AG09319 (cell line): ENCODE measurements at places on chromosomes 13 and 19.

- no peak for DNase-seq
Observed at GRCh38 chr13:78020861-78021260, 102.2 kb upstream of the EDNRB start.

- DNase-seq = no peak
Observed at GRCh38 chr19:45820413-45821102, 5.5 kb upstream of the RSPH6A start.

GRCh38 chr13:92473765-92474475 lies 752.7 kb upstream of the GPC6 start:
- no peak for DNase-seq

GRCh38 chr13:60944016-60944415 lies 471.6 kb downstream of the PCDH20 start:
- no peak for DNase-seq

- no peak for DNase-seq
Observed at GRCh38 chr13:101661839-101662238, 209.4 kb downstream of the ITGBL1 start.

DNA sequence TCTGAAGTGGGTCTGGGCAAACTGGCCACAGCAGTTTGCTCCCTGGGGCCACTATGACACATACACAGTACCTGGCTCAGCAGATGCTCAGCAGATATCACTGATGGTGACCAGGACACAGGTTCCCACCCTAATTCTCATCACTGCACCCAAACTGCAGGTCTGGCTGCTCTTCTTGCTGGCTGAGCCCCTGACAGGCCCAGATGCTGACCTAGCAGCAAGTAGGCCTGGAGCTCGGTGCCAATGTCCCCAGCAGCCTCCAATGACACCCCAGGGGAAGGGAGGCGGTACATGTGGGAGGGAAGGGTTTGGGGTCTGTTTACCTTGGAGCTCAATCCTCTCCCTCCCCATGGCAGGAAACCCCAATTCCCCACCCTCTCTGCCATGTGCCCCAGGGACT lies 5.1 kb downstream of the UBE2S start:
- no peak for DNase-seq

- no peak for DNase-seq
Observed at GRCh38 chr19:48836089-48837017, at the start of gene HSD17B14. TSS of gene HSD17B14 (minus strand) at chr19:48836491. CDS start at chr19:48836411, 80 bp downstream.

DNA sequence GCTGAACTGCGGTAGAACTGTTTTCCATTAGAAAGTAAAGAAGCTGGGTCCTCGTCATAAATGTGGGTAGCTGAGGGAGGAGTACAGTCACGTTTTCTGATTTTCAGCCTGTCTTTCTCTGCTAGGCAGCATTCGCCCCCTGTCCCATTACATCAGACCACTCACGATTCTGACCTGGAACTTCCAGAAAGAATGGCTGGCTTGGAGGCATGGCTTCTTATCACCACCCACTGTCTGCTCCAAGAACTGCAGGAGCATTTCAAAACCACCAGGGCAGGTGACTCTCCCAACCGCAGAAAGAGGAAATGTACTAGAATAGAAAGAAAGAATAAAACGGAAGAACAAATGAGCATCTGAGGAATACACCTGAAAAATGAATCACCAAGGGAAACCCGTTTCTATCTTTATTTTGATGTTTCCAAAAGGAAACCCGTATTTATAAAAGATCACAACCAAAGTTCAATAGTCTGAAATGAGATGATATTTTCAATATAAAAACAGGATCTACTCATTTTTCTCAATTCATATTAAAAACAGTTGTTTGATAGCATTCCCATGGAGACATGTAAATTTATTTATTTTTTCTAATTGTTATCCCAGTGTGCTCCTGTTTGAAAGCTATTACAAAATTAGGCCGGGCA lies 22.1 kb upstream of the POMP start:
- peak; percentile 55 for DNase-seq

- peak; percentile 44 for DNase-seq
Observed at GRCh38 chr13:23987331-23987894, 90.1 kb upstream of the C1QTNF9B start.

DNA sequence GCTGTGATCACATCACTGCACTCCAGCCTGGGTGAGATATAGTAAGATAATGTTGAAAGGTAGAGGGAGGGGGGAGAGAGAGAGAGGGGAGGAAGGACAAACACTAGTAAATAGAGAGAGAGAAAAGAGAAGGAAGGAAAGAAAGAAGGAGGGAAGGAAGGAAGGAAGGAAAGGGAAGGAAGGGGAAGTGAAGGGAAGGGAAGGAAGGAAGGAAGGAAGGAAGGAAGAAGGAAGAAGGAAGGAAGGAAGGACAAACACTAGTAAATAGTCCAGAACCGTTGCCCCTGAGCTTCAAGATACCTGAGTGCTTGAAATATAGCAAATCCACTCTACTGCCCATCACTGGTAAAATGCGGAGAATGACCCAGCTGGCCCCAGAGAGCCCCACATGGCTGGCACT lies 156.5 kb upstream of the ZNF507 start:
- DNase-seq = no peak

DNA sequence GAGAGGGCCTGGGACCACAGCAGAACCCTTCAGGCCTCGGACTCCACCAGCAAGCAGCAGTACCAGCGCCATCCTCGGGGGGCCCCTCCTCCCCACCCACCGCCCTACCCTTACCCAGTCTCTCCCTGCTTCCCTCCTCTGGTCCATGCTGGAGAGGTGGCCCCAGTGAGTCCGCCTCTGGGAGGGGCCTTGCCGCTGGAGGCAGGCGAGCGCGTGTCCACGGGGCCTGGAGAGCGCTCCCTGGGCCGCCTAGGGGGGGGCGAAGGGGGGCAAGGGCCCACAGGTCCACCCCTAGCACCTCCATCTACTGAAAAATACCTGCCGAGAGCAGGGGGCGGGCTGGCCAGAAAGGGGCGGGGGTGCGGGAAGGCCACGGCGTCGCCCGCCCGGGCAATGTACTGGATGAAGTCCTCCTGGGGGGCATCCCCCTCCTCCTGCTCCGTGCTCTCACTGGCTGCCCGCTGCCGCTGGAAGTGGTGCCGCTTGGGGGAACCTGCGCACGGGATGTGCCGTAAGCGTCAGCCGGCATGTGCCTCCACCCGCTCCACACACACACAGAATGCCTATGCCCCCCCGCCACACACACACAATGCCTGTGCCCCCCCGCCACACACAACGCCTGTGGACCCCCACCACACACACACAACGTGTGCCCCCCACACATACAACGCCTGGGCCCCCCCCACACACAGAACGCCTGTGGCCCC lies 6.9 kb downstream of the CBARP start:
- DNase-seq = no peak

DNA sequence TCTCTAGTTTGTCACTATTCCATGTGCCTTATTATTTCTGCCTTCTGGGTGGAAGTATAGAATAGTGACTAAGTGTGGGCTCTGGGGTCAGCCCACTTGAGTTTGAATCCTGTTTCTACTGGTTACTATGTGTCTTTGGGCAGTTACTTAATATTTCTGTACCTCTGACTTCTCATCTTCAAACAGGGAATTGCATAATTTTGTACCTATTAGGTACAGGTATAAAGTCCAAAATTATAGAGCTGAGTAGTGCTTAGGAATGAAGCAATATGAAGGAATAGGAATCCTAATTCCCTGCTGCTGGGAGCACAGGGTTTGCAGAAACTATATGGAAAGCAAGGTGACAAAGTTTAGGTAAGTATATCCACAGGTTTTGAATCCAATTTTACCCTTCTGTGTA lies 564.5 kb downstream of the GPC5 start:
- no peak for DNase-seq

GRCh38 chr13:65915195-65915594 lies 1314.9 kb downstream of the PCDH9 start:
- DNase-seq = no peak

GRCh38 chr13:113786262-113786841 lies 27.3 kb downstream of the TMEM255B start:
- no peak for DNase-seq

GRCh38 chr19:17339088-17339741 lies 1.9 kb downstream of the GTPBP3 start:
- no peak for DNase-seq

GRCh38 chr19:14148751-14149410 lies 12.5 kb upstream of the ASF1B start:
- DNase-seq = no peak

DNA sequence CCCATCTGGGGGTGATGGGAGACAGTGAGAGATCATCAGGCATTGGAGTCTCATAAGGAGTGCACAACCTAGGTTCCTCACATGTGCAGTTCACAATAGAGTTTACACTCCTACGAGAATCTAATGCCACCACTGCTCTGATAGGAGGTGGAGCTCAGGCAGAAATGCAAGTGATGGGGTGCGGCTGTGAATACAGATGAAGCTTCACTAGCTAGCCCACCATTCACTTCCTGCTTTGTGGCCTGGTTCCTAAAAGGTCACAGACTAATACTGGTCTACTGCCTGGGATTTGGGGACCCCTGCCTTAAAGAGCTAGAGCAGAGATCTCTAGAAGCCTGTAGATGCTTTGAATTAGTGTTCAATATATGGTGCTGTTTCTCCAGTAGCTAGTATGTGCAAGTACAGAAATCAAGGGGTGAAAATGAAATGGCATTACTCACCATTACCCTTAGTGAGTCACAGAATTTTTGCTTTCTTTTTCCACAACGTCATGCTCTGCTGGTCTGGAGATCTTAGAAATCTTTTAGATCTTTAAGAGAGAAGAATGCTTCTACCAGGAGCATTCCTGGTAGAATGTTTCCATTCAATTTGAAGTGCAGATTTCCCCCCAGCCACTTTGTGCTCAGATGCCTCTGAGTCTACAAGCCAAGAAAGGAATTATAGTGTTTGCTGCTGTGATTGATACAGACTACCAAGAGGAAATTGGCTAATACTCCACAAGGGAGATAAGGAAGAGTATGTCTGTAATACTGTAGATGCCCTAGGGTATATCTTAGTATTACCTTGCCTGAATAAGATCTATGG lies 2301.2 kb downstream of the PCDH9 start:
- no peak for DNase-seq

DNA sequence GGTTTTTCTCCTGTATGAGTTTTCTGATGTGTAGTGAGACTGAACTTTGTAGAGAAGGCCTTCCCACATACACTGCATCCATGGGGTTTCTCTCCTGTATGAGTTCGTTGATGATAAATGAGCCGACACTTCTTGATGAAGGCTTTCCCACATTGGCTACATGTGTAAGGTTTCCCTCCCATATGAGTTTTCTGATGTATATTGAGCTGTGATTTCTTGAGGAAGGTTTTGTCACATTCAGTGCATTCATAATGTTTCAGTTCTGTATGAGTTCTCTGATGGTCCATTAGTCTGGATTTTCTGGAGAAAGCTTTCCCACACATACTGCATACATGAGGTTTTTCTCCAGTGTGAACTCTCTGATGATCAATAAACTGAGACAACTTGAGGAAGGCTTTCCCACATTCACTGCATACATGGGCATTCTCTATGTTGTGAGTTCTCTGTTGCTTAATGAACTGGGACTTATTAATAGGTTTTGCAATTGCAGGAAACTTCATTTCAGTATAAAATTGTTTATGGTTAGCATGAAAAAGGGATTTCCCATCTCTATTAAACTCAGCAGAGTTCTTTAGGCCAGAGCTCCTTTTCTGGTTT lies 7.5 kb upstream of the ZNF350 start:
- DNase-seq = no peak

GRCh38 chr19:49852631-49853126 lies 1.7 kb downstream of the PTOV1 start:
- no peak for DNase-seq

GRCh38 chr19:38769635-38770211 lies 3.6 kb downstream of the LGALS7 start:
- peak; percentile 51 for DNase-seq

DNA sequence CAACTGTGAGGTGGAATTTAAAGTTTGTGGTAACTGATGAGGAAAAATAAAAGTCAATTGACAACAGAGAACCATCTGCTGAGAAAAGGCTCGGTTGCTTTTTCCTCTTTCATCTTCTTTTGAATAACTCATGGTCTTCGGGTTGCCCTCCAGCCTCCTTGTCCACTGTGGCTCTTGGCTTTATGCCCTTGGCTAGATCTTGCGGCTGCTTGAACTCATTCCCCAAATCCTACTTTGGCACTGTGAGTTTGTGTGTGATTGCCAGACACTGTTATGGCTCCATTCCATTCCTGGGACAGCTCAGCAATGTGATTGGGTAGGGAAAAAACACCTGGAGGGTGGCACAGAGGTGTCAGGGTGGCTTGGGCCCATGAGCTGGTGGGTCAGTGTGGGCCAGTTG lies 387.4 kb downstream of the DLEU7 start:
- DNase-seq = no peak

DNA sequence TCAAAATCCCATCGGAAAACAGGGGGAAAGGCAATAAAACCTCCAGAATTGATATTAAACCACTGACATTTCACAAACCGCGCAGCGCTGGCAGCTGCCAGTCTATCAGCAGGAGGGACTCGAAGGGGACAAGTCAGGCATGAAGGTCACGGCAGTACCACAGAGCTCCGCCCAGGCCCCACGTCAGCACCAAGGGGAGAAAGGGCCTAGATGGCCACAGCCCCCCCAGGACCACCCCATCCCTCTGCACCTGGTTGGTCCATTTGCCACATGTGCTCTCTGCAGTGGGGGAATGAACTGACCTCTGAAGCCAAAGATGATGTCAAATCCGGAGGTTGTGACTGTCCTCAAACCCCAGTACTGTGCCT lies 9.5 kb upstream of the VSTM2B start:
- DNase-seq = no peak

- DNase-seq = no peak
Observed at GRCh38 chr19:55675661-55676354, 782 bp downstream of the EPN1 start.

GRCh38 chr13:46010148-46010547 lies 42.4 kb downstream of the ZC3H13 start:
- no peak for DNase-seq

DNA sequence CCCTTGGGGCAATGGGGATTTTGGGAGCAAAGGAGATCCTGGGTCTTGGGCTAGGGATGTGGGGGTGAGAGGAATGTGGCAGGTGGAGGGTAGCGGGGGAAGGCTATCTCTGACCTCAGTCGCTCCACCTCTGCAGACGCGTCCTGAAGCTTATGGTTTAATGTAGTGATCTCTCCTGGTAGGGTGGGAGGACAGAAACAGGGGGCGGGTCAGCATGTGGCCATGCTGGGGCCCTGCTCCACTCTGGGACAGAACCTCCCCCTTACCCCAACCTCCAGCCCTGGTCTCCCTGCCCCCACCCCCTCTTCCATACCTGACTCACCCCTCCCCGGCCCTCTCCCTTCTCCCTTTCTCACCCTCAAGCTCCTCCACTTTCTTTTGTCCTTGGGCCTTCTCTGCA lies 1.4 kb downstream of the BST2 start:
- no peak for DNase-seq

- no peak for DNase-seq
Observed at GRCh38 chr13:31049083-31049482, 112.6 kb downstream of the HSPH1 start.

GRCh38 chr19:48659768-48660167 lies 13.0 kb downstream of the NTN5 start:
- no peak for DNase-seq

DNA sequence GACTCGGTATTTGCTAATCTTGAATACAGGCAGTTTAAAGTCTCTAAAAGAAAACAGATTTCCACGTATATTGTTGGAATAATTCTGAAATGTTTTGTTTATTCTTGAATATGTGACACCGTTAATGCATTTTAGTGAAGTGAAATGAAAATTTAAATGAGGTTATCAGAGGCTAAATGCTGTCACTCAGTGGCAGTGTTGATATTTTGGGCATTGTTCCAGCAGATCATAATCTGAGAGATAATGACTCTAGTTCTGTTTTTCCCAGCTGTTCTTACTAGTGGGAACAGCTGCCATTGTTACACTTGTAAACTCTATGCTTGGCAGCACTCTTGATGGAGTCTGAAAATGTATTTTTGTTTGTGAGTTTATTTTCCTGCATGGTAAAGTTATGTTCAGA lies 365.6 kb upstream of the SLC10A2 start:
- DNase-seq = no peak

GRCh38 chr13:50189450-50189849 lies 174.2 kb downstream of the KCNRG start:
- no peak for DNase-seq
